ENCODE measurements at places on chromosomes 2 and 18.

DNA sequence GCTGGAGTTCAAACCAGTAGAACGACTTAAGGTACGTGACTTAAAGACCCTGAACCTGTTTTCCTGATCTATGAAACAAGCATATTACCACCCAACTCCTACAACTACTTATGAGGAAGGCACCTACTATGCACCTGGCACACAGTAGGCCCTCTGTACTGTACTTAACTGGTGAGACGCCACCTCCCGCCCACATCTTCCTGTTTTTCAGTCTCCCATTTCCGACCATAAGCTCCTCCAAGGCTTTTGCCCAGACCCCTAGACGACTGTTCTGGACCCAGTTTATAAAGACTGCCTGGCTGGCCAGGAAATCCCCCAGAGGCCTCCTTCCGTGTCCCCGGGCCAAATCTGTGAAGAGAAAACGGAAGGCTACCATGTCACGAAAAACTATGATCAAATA lies 1.5 kb downstream of the GALNT14 start:
- no peak for DNase-seq

DNA sequence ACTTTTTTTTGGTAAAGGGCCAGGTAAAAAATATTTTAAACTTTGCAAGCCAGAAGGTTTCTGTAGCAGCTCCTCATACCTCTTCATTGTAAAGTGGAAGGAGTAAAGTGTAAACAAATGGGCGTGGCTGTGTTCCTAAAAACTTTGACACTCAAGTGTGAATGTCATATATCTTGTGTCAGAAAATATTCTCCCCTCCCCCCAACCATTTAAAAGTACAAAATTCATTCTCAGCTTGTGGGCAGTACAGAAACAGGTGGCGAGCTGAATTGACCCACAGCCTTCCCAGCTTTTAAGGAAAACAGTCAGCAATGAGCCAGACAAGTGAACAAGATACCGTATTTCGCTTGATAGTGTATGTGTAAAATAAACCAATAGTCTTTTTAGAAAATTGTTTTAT lies 4.0 kb downstream of the YPEL5 start:
- DNase-seq = no peak

DNA sequence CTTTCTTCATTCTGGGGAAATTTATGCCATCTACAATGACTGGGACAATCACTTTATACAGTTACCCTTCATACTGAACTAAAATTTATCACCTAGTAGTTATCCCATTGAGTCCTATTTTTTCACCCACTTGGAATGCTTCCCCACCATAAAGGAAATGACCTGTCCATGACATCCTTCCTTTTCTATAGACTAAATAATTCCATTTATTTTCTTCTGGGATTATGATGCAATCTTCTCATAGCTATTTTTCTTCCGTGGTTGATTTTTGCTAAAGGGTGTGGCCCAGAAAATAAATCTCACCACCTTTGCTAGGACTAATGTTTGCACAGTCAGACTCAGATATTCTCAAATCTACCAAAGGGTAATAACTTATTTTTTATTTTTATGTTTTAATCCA lies 186.1 kb upstream of the NRXN1 start:
- DNase-seq = no peak

DNA sequence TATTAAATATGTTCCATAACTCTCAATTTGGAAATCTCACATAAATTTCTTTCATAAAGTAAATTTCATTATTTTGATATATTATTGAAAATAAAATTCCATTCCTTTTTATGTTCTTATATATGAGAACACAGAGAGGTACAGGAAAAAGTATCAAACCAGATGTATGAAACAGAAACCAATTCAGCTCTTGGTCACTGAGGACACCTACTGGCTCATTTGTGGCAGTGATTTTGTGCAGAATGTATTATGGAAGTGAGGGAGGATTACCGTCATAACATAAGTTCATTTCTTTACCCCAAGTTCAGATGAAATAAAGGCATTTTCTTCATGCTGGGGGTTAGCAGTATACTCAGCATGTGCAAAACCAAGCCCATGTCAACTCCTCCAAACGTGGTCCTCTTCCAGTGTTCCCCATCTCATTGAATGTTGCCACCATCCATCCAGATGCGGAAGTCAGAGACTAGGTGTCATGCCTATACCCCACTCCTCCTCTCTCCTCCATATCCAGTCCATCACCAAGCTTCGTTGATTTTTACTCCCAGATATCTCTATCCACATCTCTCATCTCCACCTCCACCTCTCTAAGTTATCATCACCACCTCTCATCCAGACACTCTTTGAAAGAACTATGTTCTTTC lies 41.7 kb upstream of the MALL start:
- DNase-seq = peak; percentile 31

DNA sequence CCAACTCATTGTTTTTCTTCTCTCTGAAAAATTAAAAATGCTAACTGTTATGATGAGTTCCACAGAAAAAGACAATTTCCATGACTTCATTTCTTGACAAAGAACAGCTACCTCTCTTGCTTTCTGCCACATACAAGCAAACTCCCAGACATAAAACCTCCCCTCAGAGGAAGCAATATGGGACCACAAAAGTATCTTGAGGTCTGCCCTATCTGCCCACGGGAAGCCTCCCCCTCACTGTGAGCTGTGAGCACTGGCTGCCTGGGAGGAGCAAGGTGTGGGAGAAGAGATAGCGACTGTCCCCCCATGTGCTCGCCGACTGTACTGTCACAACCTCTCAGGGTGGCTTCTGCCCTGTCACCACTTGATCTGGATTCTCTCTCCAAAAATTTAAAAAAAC lies 69.7 kb upstream of the NRP2 start:
- DNase-seq = no peak

DNA sequence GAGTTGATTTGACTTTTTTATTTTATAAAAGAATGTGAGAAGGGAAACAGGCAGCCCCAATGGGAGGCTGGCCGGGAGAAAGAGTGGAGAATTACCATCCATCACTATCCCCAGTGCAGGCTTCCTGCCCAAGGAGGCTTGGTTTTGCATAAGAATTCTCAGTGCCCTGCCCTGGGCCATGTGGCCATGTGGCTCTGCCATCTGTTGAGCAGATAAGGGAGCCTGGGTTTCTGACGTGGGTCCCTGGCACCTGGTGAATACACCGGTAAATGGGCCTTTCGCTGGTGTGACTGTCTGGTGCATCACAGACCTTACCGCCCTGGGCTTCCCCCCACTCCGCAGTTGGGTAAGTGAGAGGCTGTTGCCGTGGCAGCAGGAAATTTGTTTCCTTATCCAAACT lies 54.5 kb upstream of the TMEM163 start:
- DNase-seq = no peak

DNA sequence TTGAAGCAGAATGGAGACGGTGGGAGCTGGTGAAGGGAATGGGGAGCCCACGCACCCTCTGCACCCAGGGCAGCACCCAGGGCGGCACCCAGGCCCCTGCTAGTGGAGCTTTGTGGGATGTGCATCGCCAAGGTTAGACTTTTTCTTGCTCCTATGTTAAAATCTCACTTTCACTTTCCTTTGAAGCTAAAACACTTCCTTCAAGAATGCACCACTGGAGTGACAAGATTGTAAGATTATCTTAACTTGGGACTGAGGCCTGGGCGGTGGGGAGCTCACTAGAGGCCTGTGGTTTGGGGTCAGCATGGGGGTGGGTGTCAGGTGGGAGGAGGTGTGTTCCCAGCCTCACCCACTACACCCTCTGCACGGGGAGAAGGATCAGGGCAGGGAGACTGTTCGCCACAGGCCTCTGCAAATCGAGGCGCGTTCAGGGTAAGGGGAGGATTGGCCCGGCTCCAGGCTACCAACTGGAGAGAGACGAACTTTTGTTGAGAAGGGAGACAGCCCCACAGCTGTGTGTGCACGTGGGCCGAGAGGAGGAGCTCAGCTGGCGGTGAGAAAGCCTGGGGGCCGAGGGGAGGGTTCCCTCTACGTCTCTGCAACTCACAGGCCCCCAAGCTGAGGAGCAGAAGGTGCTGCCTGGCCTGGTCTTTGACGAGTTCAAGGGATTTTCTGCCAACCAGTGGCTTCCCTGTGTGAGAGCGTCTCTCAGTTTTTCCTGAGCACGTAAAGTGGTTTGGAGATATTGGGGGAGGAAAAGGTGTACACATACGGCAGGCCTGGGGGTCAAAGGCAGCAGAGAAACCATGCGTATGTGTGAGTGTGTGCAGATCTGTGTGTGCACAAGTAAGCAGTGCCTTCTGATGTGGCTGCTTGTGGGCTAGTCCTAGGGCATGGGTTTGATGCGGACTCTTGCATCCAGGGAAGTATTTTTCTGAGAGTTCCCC lies 147.7 kb downstream of the KLHL29 start:
- DNase-seq = no peak

- no peak for DNase-seq
Observed at GRCh38 chr2:83725735-83726134, 733.3 kb downstream of the SUCLG1 start.

All from PC-9 (cell line).